ENCODE measurements at places on chromosomes 16 and 17.

GRCh38 chr17:40415390-40415789, 2.3 kb downstream of the TOP2A start:
- DNase-seq: peak; percentile 42

DNA sequence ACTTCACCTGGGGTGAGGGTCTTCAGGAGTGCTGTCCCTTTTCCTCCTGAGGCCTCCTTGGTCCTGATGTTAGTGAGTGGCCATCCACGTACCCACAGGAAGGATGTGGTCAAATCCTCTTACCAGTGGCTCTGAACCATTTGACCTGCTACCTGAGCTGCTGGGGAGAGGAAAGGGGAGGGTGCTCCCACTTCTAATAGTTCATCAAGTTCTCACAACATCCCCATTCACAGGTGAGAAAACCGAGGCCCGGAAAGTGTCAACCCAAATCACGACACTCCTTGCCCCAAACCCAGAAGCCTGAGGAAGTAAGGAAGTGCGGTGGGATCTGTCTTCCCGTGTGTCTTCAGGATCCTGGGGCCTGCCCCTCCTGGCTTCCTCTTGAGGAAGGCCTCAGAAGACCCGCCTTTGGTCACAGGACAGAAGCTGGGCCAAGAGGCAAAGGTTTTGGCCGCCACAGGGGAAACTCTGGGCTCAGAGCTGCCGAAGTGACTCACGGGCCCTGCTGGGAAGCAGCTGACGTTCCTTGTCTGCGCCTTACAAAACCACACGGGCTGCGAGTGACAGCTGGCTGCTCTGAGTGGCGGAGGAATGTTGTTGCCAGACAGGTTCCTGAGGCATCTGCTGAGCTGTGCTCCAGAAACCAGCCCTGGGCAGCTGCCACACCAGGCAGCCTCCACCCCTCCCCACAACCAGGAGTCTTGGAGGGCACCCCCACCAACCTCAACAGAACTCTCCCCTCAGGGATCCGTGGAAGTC, 13.9 kb upstream of the KIFC3 start:
- DNase-seq: peak; percentile 93

- no peak for DNase-seq
Measured at GRCh38 chr16:15450624-15451023, 16.2 kb downstream of the BMERB1 start.

DNA sequence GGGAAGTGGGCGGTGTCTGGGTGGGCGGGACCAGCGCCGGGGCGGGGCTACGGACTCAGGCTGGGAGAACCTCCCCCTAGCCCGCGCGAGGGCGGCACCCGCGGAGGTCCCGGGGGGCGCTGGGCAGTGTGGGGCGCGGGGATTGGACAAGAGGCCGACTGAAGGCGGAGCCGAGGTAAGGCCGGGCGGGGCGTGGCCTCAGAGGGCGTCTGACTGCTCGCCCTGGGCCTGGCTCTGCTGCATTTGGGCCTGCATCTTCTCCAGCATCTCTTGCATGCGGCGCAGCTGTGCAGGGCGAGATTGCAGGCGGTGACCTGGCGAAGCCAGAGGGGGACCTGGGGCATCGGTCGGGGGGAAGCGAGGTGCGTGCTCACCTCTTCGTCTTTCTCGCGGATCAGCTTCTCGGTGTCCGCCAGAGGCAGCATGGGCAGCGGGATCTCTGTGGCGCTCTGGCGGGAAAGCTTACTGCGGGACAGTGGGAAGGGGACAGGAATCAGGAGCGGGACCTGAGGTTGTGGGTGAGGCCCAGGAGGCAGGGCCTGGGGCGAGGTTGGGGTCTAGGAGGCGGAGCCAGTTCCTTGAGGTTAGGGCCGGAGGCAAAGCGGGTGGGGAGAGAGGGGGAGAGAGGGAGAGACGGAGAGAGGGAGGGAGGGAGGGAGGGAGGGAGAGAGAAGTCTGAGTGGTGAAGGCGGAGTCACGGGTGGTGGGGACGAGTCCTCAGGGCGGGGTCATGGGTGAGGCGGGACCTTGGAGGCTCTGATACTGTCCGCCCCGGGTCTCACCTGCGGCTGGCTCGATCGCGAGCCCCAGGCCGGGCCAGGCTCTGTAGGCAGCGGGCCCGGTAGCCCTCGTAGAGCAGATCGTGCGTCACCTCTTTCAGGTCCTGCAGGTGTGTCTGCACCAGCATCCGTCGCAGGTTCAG, 3.9 kb downstream of the SEPTIN1 start:
- peak; percentile 98 for DNase-seq

DNA sequence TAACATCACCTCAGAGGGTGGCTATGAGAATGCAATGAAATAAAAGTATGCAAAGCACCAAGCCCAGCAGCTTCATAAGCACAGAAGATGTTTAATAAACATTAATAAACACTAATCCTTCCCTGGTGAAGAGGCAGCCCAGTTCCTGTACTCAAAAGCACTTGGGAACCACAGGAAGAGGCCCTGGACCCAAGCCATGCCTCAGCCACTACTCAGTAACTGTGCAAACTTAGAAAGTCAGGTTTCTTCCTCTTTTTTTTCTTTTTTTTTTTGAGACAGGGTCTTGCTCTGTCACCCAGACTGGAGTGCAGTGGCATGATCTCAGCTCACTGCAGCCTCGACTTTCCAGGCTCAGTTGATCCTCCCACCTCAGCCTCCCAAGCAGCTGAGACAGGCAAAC, 5.3 kb downstream of the ARHGAP17 start:
- DNase-seq: no peak

- no peak for DNase-seq
Measured at GRCh38 chr17:33277436-33278100, 15.5 kb downstream of the ASIC2 start.

DNA sequence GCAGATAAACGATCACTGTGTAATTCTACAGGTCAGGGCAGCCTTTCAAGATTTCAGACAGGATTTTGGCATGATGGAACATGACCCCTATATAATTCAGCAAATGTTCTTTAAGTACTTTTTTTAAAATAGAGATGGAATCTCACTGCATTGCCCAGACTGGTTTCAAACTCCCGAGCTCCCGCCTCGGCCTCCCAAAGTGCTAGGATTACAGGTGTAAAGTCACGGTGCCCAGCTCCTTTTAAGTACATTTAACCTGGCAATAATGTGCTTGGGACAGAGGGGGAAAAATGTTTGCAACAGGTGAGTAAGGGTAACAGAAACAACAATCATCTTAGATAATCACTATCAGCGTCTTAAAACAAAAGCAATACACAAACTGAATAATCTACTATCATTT, 66.5 kb upstream of the PSMD7 start:
- no peak for DNase-seq
